ENCODE measurements at places on chromosomes 4 and X.

GRCh38 chrX:24566240-24566639, 80.9 kb downstream of the PCYT1B start:
- DNase-seq = no peak

GRCh38 chr4:138034871-138035270, 207.3 kb downstream of the SLC7A11 start:
- no peak for DNase-seq

- DNase-seq = no peak
Measured at GRCh38 chrX:12979026-12979607, 4.2 kb downstream of the TMSB4X start.

GRCh38 chr4:153398713-153399112, 54.2 kb downstream of the MND1 start:
- no peak for DNase-seq

- no peak for DNase-seq
Measured at GRCh38 chr4:138643827-138644226, 371.8 kb upstream of the NOCT start.

DNA sequence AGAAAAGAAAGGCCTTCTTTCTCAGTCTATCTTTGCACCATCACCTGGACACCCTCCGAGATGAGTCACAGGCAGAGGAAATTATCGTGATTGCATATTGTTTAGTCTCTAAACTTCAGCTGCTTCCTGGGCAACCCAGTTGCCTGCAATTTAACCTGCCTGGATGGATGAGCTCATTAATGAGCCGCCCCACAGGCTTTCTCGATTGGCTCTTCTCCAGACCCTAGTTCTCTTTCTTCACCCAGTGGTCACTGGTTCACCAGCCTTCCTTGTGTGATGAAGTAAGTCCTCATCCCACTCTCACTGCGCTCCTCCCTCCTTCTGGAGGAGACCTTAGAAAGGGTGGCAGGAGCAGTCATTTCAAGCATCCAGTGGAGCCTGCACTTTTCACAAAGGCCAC, 94.4 kb downstream of the SOWAHB start:
- peak; percentile 86 for DNase-seq

DNA sequence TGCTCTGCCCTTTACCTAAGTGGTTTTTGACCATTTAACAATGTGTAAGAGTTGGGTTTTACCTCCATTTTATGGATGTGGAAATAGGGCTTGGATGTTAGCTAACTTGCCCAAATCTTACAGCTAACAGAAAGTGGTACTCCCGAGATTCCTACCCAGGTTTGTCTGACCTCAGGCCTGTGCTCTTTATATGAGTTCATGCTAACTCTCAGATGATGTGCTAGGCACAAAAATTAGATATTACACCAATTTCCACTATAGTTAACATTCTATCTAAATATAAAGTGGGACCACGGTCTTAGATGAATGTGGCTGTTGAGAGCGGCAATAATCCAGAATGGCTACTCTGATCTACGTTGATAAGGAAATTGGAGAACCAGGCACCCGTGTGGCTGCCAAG, at the start of gene PTTG2:
Gene PTTG2 (plus strand): TSS at position 301 of the 400 bp plus-strand sequence. CDS start 37 bp downstream, at position 338.
- DNase-seq = no peak

DNA sequence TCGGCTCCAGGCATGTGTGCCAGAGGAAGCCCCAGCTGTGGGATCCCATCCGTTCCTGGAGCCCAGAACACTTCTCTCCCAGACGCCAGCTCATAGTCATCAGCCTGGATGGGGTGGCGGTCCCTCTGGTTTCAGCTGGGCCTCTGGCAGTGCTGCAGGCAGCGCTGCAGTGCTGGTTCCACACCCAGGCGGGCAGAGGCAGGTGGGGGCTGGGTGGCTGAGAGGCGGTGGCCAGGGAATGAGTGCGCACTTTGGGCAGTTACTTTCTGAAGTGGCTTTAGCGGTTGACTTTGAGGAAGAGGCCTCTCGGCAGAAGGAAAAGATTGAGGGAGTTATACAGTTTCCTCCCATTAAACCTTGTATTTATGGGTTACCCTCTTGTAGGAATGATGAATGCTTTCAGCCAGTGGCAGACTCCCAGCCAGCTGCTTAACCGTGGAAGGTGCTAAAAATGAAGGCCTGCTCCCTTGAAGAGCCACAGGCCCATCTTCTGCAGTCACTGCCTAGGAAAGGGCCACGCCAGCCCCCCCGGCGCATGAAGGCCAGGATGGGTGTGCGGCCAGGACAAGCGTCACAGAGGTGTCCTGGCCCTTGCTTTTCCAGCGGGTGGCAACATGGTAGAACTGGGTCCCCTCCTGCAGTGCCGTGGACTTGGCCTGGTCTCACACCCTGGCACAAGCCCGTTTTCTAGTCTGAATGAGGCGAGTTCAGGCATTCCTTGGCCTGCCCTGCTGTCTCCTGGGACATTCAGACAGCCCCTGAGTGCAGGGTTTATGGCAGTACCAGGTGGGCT, 9.9 kb downstream of the TADA2B start:
- no peak for DNase-seq

GRCh38 chrX:10007621-10008020, 40.5 kb downstream of the CLDN34 start:
- no peak for DNase-seq

DNA sequence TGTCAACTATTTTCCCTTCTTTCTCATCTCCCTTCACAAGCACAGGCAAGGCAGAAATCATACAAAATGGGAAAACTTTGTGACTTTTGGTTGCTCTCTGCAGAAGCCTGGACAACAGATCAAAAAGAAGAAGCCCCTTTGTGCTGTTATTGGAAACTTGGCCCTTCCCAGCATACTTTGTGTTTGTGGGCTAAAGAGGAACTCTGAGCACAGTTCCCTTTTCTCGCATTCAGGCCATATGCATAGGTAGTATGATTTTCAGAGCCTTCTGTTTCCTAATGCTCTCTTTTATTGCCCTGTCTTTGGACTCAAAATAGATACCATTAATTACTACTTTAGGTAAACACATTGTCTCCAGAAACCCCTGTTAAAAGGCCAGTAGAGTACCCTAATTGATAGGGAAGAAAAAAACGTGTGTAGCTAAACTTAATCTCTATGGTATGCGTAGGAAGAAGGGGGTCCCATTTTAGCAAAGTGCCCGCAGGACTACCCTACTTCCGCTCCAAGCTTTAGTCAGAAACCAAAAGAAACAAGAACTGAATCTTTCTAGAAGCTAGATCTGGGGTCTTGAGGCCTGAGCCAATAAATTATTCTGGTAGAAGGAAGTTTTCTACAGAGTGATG, 26.6 kb downstream of the VSIG4 start:
- no peak for DNase-seq

DNA sequence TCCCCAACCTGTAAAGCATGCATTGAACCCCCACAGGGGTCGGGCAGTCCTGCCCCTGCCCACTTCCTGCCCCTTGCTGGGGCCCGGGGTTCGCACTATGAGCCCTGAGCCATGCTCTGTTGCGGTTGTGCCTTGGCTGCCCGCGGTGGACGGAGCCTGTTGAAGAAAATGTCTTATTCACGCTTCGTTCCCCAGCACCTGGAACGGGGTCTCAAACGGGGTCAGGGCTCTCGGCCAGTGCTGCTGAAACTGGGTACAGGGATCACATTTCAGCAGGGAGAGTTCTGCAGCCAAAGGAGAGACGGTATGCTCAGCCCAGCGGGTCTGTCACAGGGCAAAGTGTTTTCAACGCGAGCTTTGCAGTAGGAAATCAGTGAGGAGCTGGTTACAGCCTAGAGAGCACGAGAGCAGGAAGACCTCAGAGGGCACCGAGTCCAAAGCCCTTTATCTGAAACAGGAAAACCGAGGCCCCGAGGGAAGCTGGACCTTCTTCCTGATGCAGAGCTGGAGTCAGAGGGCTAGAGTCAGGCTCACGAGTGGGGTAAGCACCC, 46.3 kb upstream of the AFAP1 start:
- DNase-seq = no peak

- DNase-seq = no peak
Measured at GRCh38 chr4:106301393-106302061, 14.5 kb downstream of the TBCK start.

GRCh38 chr4:4618847-4619246, 77.0 kb upstream of the STX18 start:
- DNase-seq = no peak

DNA sequence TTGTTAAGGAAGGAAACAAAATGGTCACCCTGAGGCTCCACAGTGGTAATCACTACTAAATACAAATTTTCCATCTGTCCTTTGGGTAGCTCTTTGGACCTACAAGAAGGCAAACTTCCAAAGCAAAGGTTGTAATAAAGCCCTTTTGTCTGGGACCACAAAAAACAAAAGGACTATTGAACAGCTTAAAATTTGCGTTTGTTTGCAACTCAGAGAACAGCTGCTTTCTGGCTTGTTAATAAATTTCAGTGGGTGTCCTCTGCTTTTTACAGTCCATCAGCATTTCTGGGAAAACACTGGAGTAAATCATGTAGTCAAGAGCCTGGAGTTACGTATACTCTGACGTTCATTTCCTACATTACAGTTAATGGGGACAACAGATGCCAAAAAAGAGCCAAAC, 439.7 kb upstream of the DIAPH2 start:
- no peak for DNase-seq

Measured in NCI-H146 (cell line).